Thoracic aorta (tissue), 2 donors: ENCODE measurements at places on chromosomes 7 and 10. TPM values are rescaled to one million over a fixed set of nuclear protein-coding genes. Genes with fewer than 3 reads are reported as not detected.
A peak's percentile ranks its signal among the peaks of the same experiment; 100 is the strongest.

- H3K36me3 ChIP-seq: no peaks in the 10 kb centered on the region
- no peaks in the 10 kb centered on the region for H3K27me3 ChIP-seq
- no peaks in the 10 kb centered on the region for H3K4me1 ChIP-seq
- no peak overlapping the region for H3K27ac ChIP-seq
- no peak overlapping the region for H3K4me3 ChIP-seq
Observed at GRCh38 chr7:138978541-138979184, 2.5 kb downstream of the KIAA1549 start.

- DNase-seq: peak; percentile 35
- H3K4me3 ChIP-seq: peak overlapping the region; percentile 51
- peaks cover 57% of the 10 kb centered on the region for H3K4me1 ChIP-seq
- H3K27me3 ChIP-seq: no peaks in the 10 kb centered on the region
- H3K27ac ChIP-seq: peak overlapping the region; percentile 91
Observed at GRCh38 chr10:3095373-3096139, 28.2 kb downstream of the PFKP start.

- no peak for DNase-seq
- no peaks in the 10 kb centered on the region for H3K36me3 ChIP-seq
- H3K27me3 ChIP-seq: no peaks in the 10 kb centered on the region
- H3K27ac ChIP-seq: no peak overlapping the region
Observed at GRCh38 chr7:41576166-41576565, 126.7 kb downstream of the INHBA start.

DNA sequence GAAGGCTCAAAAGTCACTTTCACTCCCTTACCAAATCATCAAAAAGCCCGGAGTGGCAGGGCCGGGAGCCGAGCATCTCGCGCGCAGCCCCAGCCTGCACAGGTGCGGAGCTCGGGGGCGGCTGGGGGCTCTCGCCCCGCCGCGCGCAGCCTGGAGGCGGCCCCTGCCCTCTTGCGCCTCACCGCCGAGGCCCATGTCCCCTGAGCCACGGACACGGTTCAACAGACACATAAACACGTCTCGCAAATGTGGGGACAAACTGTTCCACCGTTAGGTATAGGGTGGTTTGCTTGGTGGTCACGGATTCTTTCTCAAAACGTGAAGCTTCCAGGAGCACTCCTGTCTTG lies 700 bp downstream of the GSAP start:
- DNase-seq: no peak
- peaks cover 6% of the 10 kb centered on the region for H3K4me1 ChIP-seq
- H3K27me3 ChIP-seq: no peaks in the 10 kb centered on the region
- peak overlapping the region; percentile 67 for H3K27ac ChIP-seq
- peak overlapping the region; percentile 96 for H3K4me3 ChIP-seq
- no peaks in the 10 kb centered on the region for H3K36me3 ChIP-seq

DNA sequence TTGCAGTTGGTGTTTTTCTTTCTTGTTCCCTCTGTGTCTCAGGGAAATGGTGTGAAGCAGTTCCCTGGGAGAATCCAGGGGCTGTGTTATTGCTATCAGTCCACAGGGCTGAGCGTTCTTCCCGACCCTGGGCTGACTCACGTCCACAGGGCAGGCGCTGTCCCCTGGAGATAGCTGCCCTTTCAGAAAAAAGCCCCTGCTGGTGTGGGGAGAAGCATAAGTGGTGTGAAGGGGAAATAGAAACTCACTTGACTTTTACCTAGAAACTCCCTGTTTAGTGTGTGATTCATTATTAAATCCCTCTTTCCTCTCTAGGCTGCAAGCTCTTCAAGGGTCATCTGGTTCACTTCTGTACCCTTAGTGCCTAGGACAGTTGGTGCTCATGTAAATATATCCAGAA lies 63.3 kb upstream of the SMNDC1 start:
- no peaks in the 10 kb centered on the region for H3K27me3 ChIP-seq
- DNase-seq: no peak
- H3K4me1 ChIP-seq: no peaks in the 10 kb centered on the region
- H3K27ac ChIP-seq: no peak overlapping the region

DNA sequence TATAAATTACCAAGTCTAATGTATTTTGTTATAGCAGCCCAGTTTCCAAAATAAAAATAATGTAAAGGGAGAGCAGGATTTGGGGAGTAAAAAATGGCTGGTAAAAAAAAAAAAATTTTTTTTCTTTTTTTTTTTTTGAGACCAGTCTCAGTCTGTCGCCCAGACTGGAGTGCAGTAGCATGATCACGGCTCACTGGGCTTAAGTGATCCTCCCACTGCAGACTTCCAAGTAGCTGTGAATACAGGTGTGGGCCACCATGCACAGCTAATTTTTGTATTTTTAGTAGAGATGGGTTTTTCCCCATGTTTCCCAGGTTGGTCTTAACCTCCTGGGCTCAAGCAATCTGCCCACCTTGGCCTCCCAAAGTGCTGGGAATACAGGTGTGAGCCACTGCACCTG lies 4.8 kb upstream of the LSM8 start:
- no peaks in the 10 kb centered on the region for H3K27me3 ChIP-seq
- H3K36me3 ChIP-seq: no peaks in the 10 kb centered on the region
- H3K4me1 ChIP-seq: peaks cover 10% of the 10 kb centered on the region
- DNase-seq: no peak
- H3K27ac ChIP-seq: no peak overlapping the region

- H3K36me3 ChIP-seq: no peaks in the 10 kb centered on the region
- H3K4me1 ChIP-seq: peaks cover 14% of the 10 kb centered on the region
- H3K27ac ChIP-seq: no peak overlapping the region
- no peaks in the 10 kb centered on the region for H3K27me3 ChIP-seq
Observed at GRCh38 chr10:22676435-22676834, 37.9 kb downstream of the PIP4K2A start.

GRCh38 chr7:103887853-103888602 lies 101.4 kb downstream of the RELN start:
- no peaks in the 10 kb centered on the region for H3K27me3 ChIP-seq
- DNase-seq: no peak
- H3K36me3 ChIP-seq: no peaks in the 10 kb centered on the region
- no peak overlapping the region for H3K27ac ChIP-seq
- no peaks in the 10 kb centered on the region for H3K4me1 ChIP-seq

DNA sequence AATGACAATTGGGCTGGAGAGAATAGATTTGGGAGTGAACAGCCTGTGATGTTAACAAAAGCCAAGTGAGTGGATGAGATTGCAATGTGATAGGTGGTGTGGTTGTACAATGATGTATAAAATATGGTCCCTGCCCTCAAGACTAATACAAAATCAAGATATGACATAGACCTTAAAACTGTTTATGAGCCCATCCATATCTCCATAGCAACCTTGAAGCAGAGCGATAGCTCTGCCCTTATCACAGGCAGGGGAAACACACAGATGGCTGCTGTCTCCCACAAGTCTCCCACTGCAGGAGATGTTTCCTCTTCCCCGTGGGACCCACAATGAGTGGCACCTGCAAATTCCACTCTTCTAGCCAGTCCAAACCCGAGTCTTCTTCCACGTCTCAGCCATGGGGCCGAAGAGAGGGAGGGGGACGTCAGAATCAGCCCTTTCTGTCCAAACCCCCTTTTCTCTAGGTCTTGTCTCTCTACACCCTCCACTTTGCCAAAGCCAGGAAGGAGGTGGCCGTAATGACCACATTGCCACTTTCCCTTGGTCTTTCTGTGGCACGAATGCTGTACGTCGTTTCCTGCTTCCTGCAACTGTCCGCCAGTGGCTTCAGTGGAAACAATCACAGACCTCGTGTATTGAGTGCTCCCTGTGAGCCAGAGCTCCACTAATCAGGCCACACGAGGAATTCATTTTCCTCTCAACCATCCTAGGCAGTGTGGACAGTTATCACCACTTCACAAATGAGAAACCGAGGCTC lies 7.5 kb upstream of the TBXAS1 start:
- no peak overlapping the region for H3K4me3 ChIP-seq
- H3K36me3 ChIP-seq: no peaks in the 10 kb centered on the region
- H3K27me3 ChIP-seq: no peaks in the 10 kb centered on the region

DNA sequence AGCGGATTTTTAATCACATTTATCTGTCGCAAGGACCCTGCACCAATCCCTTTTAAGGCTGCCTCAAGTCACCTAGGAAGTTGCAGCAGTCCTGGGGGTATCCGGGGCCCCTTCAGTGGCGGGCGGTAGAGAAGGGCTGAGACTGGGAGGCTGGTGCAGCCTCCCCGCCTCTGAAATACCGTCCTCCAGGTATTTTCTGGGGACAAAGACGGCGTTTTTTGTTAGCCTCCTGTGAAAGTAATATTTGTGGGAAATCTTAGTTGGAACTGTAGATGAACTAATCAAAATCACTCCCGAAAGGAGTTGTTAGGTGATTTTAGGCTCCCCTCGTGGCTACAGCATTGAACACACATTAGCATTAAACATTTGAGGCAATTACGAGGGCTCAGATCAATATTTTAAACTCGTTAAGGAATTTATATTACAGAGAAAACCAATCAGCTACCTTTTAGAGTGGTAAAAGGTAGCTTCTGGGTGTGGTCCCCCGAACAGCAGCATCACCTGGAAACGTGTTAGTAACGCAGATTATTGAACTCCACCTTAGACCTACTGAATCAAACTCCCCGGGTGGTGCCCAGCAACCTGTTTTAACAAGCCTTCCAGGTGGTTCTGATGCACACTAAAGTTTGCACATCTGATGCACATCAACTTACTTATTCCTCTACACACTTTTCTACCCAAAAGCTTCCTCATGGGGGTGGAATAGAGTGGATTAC lies 530 bp upstream of the ANXA7 start:
- peak overlapping the region; percentile 97 for H3K27ac ChIP-seq
- H3K4me1 ChIP-seq: peaks cover 5% of the 10 kb centered on the region
- DNase-seq: no peak
- H3K27me3 ChIP-seq: no peaks in the 10 kb centered on the region
- peak overlapping the region; percentile 86 for H3K4me3 ChIP-seq

The SGPL1 gene
- total RNA-seq: 26.0 TPM

The MDFIC gene
- total RNA-seq: 22.9 TPM

The C7orf57 gene
- not detected for total RNA-seq

The TMEM196 gene
- not detected for total RNA-seq

The TACR2 gene
- total RNA-seq: 0.27 TPM

The GLRX3 gene
- total RNA-seq: 43.1 TPM

The PAPOLB gene
- total RNA-seq: 0.68 TPM
